Skin of body (tissue), 3 donors: ENCODE measurements at places on chromosomes 11 and 22. TPM values are rescaled to one million over a fixed set of nuclear protein-coding genes. Genes with fewer than 3 reads are reported as not detected.

The KCNJ4 gene
- total RNA-seq = 0.30 TPM

The KCNK4 gene
- total RNA-seq = not detected

The FAT3 gene
- 17.2 TPM for total RNA-seq

The OR5A1 gene
- total RNA-seq = not detected

- no peak for DNase-seq
Measured at GRCh38 chr11:109264128-109264527, 157.9 kb upstream of the C11orf87 start.

DNA sequence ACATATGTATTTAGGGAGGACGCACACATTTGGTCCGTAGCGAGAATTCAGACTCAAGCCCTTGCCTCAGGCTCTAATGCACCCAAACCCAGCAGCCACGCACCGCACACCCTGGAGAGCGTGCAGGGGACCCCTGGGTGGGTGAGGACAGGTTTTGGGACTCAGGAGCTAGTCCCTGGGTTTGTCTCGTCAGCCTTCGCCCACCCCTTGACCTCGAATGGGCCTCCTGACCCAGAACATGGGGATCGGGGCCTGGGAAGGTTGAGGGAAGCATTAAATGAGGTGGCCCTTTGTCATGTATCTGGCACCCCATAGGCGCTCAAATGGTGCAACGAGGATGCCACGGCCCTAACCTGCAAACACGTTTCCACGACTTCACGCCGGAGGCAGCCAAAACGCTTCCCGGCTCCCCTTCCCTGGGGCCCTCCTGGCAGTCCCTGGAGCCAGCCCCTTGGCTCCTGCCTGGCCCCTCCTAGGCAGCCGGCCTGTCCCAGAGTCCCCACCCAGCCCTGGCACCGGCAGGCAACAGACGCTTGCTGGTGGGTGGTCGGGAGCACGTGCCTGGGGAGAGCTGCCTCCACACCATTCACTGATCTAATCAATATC is 5.5 kb upstream of the LINC01488 start:
- DNase-seq = no peak

GRCh38 chr11:134583397-134583990 is 171.5 kb upstream of the B3GAT1 start:
- no peak for DNase-seq

DNA sequence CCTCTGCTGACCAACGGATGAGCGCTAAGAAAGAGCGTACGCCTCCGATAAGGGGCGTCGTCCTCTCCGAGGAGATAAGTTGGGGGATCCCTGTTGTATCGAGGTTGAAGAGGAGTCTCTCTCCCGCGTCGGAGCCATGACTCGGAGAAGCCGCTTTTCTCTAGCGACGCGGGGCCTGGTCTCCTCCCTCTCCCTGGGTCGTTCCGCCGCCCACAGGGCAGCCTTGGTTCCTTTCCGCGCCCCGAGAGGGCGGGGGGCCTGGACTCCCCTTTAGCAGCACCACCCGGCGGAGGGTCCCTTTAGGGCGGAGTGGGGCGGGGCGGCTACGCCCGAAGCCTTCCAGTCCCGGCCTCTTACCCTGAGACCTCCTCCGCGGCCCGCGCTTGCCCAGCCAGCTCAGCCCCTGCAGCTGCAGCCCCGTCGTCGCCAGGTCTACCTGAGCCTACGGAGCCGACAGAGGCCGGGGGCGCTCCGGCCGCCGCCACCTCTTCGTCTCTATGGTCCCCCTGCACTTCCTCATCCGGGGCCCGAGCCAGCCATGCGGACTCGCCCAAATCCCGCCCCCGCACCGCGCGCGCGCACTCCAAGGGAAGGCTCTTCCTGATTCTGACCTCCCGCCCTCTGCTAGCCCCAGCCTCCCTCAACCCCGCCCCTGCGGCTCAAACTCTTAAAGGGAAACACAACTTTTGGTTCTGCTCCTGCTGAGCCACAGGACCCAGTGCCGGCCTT is at the start of gene PRR14L:
PRR14L (minus strand) TSS at position 497 of the 729 bp plus-strand sequence. CDS start 11,272 bp downstream, outside the sequence.
- peak; percentile 92 for DNase-seq

GRCh38 chr11:16607675-16608644 is 130.5 kb upstream of the C11orf58 start:
- peak; percentile 45 for DNase-seq

DNA sequence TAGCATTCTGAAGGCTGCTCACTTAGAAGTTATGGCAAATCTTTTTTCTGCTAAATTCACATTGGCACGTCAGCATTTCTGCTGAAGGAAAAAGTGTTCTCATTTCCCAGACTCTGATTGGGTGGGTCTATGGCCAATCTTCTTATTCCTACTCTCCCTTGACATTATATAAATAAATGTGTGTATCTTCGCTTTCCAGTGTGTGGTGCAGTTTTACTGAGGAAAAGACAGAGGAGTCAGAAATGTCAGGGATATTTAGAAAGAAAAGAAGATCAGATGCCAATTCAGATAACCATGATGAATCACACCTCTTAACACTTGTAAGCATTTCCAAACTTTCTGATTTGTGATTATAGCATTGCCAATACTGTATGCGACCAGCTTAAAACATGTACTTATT is 3.2 kb upstream of the BDNF start:
- no peak for DNase-seq

DNA sequence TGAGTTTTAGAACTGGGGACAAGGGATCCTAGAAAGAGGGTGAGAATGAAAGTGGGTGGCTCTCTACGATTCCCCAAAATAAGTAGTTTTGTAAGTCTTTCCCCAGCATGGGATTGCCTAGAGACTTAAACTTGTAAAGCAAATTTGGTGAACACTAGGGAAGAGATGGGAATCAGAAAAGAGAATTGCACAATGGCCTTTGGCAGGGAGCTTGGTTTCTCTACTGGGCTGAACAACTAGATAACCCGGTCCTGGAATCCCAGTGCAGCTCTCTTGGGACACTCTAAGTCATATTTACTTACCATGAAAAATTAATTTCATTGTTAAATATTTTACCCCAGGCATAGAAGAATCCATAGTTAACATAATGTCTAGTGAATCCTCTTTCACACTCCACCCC is 16.5 kb upstream of the USP18 start:
- no peak for DNase-seq

DNA sequence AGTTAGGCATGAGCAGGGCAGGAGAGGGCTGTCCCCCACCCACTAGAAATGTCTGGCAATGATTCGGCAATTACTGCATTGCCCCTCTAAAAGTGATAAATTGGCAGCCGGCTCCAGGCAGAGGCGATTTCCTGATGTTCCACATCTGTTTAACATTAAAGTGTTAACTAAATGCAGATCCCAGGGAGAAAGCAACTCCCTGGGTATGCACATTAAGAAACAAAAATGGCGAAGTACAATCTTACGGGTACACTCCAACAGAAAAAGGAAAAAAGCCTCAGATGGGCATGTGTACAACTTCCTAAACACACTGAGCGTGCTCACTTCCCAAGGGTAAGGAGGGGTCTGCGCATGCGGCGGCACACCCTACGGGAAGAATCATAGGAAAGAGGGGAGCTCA is 314.4 kb downstream of the CASP12 start:
- no peak for DNase-seq

- no peak for DNase-seq
Measured at GRCh38 chr22:39268645-39269044, 23.9 kb upstream of the PDGFB start.

GRCh38 chr11:35923452-35923851 is 20.4 kb upstream of the LDLRAD3 start:
- no peak for DNase-seq

- no peak for DNase-seq
Measured at GRCh38 chr11:120605469-120605868, 93.9 kb downstream of the GRIK4 start.

GRCh38 chr11:4543561-4543960 is 1.4 kb upstream of the OR52M1 start:
- DNase-seq = no peak

GRCh38 chr11:33635161-33635560 is 65.5 kb downstream of the C11orf91 start:
- DNase-seq = no peak

DNA sequence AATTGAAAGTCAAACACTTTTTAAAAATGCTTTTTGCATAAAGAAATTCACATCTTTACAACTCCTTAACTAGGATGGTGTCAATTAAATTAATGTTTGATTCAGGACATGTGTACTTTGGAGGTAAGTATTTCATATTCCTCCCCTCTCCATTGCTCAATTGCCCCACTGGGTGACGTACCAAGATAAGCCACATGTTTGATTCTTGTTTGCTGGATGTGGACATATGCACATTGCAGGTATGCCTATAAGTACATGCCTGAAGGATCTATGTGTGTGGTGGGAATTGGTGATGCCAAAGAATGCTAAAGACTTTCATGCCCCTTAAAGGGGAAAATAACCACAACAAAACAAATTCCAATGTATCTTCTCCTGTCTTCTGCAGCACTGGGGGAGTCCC is 5.8 kb downstream of the CD44 start:
- DNase-seq = no peak

- DNase-seq = no peak
Measured at GRCh38 chr11:8011981-8012444, 24.9 kb downstream of the EIF3F start.

- DNase-seq = no peak
Measured at GRCh38 chr11:44308256-44308922, 1.6 kb downstream of the ALX4 start.

DNA sequence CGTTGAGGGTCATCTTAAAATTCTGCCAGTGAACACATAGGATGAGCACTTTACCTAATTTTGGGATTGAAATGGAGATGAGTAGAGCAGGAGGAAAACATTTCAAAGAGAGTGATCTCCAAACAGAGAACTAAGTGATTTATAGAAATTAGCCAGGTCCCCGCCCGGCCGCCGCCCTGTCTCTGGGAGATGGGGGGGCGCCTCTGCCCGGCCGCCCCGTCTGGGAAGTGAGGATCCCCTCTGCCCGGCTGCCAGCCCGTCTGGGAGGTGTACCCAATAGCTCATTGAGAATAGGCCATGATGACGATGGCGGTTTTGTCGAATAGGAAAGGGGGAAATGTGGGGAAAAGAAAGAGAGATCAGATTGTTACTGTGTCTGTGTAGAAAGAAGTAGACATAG is 276.7 kb upstream of the C11orf87 start:
- DNase-seq = no peak

GRCh38 chr11:76771446-76772099 is 11.6 kb upstream of the TSKU start:
- DNase-seq = no peak

DNA sequence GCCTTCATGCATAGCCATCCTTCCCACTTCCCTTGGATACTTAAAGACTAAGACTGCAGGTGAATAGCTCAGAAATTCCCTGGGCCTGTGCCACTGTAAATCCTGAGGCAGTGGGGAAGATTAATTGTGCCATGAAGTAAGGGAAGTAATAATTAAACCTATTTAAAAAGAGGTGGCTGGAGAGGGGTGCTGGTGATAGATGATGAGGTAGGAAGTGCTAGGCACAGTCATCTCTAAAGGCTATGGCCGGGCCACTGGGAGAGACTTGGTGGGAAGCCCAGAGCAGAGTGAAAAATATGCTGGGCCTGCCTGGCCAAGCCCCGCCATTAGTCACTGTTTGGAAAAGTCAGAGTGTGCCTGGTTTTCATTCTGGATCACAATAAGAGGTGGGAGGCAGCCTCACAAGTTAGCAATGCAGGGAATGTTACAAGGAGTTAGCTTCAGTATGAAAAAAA is 197.2 kb upstream of the PITPNB start:
- peak; percentile 55 for DNase-seq

DNA sequence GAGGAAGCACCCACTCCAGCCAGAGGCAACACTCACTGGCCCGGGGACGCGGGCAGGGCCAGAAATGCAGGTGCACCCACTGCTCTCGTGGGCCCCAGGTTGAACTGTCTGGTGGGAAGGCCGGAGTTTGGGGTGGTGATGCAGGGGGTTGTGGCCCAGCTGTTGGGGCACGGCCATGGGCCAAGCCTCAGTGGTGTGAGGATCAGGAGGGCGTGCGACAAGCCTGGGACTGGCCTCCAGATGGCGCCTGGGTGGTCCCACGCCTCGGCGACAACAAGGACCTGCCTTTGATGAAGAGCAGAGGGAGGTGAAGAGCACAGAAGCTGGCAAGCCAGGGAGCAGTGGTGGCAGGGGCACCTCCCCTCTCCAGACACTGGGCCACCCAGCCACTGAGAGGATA is 240.8 kb downstream of the BRD1 start:
- no peak for DNase-seq

DNA sequence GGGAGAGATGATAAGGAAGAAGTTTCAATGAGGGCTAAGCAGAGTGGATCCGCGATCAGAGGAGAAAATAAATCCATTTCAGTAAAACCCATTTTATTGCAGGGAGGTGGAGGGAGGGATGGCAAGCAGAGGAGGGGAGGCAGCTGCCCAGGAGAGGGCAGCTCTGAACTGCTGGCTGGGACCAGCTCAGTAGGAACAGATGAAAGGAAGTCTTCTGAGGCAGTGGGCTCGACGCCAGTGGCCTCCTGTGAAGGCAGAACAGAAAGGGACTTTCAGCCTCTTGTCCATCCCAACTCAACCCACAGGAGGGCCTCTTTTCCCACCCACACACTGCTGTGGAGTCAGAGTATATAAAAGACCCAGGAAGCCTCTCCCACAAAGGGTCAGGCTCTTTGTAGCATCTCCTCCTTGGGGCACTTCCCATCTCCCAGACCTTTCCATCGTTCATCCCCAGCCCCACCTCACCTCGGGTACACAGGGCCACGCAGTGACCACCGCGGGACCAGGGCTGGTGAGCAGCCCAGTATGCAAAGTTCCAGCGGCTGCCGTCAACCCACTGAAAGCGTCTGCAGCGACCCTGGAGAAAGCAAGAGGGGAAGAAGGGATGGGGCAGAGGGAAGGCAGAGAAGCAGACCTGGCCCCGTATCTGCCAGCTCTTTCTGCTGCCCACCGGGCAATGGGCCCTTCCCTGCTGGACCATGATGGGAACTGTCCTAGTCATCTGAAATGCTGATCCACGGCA is 3.0 kb downstream of the PRG2 start:
- DNase-seq = no peak

DNA sequence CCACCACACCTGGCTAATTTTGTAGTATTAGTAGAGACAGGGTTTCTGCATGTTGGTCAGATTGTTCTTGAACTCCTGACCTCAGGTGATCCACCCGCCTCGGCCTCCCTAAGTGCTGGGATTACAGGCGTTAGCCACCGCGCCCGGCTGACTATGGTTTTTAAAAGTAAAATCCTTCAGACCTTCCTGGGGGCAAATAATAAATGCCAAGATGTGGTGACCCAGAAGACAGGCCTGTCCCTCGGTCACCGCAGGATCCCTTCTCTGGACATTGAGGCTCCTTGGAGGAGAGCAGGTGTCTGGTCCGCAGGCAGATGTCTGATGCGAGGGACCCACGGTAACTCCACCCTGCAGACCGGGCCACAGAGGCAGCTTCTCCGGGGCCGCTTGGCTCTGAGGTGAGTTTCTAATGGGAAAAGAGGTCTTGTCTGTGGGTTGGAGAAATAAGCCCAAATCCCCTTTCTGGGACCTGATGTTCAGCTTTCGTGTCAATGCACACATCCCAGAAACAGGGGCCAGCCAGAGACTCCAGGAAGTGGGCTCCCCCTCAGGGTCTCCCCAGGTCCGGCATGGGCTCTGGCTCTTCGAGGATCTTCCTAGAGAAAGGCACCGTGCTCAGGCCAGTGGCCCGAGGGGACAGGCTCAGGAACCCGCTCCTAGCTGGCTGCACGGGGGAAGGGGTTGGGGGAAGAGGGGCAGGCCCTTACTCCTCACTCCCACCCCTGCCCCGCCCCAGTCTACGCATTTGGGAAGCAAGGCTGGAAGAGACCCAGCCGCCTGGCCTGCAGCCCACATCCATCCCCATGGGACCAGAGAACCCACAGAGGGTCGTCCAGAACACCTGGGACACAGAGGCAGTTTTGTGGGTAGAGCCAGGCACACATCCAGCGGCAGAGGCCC is 100.6 kb downstream of the WNT7B start:
- DNase-seq = no peak
